ENCODE measurements at places on chromosomes 4 and X. TPM values are rescaled to one million over a fixed set of nuclear protein-coding genes. Genes with fewer than 3 reads are reported as not detected.

- no peak for DNase-seq
Observed at GRCh38 chr4:165381821-165382373, 3.1 kb downstream of the CPE start.

DNA sequence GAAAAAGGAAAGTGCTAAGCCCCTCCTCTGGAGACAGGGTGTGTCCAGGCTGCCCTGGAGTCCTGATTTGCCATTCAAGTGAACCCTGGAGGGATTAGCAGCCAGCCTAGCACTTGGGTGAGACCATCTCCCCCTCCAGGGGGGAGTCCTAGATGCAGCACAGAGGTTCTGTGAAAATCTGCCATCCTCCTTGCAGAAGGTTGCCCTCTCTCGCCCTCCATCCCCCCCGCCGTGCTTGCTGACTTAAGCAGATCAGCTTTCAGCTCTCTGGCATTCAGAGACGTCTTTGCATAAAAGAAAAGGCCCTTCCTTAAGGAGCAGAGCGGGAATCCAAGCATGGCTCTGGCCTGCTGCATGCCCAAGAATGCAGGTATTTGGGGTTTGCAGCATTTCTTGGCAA lies 102.1 kb upstream of the SCML1 start:
- peak; percentile 55 for DNase-seq

DNA sequence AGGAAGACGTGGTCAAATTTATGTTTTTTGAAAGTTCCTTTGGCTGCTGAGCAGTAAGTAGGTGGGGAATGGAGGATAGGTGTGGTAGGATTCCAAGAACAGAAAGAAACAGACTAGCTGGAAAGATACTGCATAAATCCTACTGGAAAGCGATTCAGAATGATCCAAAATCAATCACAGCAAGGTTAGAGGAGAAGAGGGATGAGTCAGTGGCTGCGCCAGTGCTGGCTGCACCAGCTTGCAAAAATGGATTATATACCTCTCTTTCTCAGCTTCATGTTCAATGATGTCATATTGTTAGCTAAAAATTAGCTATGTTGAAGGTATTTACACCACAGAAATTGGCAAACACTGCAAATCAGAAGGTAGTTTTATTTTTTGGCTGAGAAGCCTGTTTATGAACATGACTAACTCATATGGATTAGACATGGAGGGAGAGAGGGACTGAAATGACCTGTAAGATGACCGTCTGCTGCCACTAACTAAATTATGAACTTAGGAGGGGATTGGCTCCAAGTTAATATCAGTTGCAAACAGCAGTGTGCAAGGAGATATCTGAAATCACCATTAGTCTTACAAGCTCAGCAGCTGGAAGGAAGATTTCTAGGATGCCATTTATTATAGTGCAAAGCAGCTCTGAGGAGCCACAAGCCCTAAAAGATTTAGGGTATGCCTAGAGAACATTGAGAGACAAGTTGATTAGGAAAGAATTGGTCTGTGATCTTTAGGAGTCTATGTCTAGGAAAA lies 405.3 kb downstream of the MID1IP1 start:
- DNase-seq: no peak

Gene GABRQ
- 0.60 TPM for total RNA-seq

Gene MCTS1
- 66.7 TPM for total RNA-seq

DNA sequence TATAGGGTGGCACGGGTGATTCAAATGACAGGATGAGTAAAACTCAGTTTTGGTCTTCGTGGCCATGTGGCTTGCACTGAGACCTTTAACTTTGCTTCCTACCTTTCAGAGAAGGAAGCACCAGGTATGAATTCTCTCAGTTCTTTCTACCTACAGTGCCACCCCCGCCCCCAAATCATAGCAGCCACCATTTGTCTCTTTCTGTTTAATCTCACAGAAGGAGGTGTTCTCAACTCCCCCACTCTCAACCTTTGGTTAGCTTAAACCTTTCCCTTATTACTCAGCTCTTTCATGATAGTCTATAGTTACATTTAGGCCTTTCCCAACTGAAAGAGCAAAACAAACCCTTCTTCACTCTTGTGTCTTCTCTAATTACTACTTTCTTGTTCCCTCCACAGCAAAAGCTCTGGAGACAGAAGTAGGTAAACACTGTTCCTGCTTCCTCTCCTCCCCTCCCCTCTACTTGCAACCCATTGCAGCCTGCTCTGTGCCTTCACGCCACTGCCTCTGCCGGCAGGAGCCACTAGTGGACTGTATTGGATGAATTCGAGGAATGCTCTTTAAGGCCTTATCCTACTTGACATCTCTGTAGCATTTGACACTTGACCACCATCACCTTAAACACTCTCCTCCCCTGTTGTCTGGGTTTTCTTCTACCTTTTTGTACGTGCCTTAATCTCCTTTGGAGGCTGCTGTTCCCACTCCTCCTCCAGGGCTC lies 123.7 kb downstream of the AFF1 start:
- DNase-seq: peak; percentile 58

- peak; percentile 71 for DNase-seq
Observed at GRCh38 chr4:101584306-101584705, 206.2 kb upstream of the BANK1 start.

GRCh38 chr4:107036584-107037198 lies 578 bp upstream of the DKK2 start:
- DNase-seq: no peak

DNA sequence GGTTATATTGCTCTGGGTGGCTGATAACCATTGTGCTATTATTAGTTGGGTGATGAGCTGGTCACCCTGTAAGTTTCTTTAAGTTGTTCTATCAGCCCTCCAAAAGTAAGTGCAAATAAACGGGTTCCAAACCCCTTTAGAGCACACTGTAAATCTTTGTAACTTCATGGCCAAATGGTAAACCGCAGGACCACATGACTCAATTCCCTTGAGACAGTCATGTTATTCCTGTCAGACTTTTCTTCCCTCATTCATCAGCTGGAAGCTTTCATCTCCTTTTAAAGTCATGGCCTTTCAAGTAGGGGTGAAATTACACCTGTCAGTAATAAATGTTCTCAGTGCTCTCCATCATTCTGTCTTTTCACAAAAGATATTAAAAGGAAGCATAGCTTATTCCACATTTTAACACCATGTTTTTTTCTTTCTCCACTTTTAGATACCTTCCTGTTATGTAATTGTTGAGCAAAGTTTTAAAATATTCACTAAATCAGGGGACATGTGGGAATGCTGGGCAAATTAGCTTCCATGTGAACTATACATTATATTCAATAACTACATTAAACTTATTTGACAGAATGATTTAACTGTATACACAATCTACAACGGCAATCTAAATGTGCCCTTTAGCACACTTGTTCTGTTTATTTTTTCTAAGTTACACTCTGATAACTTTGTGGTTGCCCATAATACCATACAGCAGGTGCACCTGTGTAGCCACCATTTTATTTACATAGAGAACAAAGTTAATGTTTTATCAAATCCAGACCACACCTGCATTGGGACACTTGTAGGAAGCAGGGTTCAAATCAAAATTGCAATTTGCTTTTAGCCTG lies 275.5 kb downstream of the CFAP299 start:
- peak; percentile 61 for DNase-seq

- no peak for DNase-seq
Observed at GRCh38 chr4:7134737-7135388, 57.5 kb upstream of the SORCS2 start.

GRCh38 chr4:75919920-75920319 lies 17.7 kb upstream of the PPEF2 start:
- no peak for DNase-seq

- peak; percentile 28 for DNase-seq
Observed at GRCh38 chr4:78939667-78940008, 400 bp upstream of the PAQR3 start.

GRCh38 chrX:10350221-10350620 lies 193.4 kb downstream of the CLCN4 start:
- DNase-seq: no peak

DNA sequence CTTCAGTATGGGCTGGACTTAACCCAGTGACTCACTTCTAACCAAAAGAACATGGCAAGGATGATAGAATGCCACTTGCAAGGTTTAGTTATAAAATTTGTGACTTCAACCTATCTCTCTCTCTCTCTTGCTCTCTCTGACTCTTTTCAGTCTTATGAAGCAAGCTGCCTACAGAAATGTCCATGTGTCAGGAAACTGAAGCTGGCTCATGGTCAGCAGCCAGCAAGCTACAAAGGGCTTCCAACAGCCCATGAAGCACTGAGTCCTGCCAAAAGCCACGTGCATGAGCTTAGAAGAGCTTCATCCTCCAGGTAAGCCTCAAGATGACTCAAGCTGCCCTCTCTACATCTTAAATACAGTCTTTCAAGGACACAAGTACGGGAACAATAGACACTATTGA lies 100.3 kb downstream of the HS3ST1 start:
- no peak for DNase-seq

GRCh38 chr4:7772711-7773385 lies 166.8 kb downstream of the AFAP1 start:
- peak; percentile 39 for DNase-seq

Gene ZDHHC15
- 1.2 TPM for total RNA-seq

DNA sequence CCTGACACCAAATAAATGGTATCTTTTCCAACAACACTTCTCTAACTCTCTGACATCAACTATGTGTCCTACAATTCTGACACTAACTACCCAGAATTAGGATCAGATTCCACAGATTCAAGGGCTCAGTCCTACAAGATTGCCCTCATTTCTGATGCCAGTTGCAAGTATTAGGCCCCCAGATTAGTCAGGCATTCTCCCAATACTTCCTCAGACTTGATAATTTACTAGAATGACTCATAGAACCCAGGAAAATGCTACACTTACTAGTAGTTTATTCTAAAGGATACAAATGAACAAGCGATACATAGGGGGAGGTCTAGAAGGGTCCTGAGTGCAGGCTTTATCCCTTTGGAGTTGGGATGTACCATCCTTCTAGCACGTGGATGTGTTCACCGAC lies 8.5 kb downstream of the TIGD2 start:
- peak; percentile 71 for DNase-seq

Gene TAF7L
- total RNA-seq: not detected

DNA sequence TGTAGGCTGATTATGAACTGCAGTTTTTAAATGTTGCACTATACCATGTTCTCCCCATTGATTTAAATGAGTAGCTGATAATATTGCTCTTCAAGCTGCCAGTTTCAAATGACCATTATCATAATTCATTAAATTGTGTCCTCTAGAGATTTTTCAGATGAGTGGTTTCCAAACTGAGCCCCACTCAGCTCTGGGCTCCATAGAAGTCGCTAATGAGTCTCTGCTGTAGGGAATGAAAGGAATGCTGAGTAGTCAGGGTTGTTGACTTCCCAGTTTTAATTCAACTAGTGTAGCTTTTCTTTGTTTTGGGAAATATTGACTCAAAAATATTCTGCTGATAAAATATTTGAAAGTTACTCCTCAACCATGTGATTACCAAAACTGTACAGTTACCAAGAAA lies 1081.1 kb downstream of the ARAP2 start:
- DNase-seq: no peak

Gene PPARGC1A
- total RNA-seq: 62.4 TPM

- no peak for DNase-seq
Observed at GRCh38 chr4:54189140-54189539, 40.0 kb upstream of the PDGFRA start.

Data from renal cortical epithelial cell (primary cell).